ENCODE measurements at places on chromosomes 4 and X.

GRCh38 chr4:84626673-84627072 lies 43.7 kb downstream of the CDS1 start:
- no peak for DNase-seq

- DNase-seq: peak; percentile 67
Measured at GRCh38 chrX:48508400-48509244, at the start of gene PORCN. Gene PORCN (plus strand): TSS chrX:48508992. CDS start chrX:48509821, 829 bp downstream.

- DNase-seq: no peak
Measured at GRCh38 chr4:144403893-144404292, 242.1 kb upstream of the HHIP start.

- DNase-seq: no peak
Measured at GRCh38 chr4:128358231-128358912, 70.8 kb upstream of the PGRMC2 start.

DNA sequence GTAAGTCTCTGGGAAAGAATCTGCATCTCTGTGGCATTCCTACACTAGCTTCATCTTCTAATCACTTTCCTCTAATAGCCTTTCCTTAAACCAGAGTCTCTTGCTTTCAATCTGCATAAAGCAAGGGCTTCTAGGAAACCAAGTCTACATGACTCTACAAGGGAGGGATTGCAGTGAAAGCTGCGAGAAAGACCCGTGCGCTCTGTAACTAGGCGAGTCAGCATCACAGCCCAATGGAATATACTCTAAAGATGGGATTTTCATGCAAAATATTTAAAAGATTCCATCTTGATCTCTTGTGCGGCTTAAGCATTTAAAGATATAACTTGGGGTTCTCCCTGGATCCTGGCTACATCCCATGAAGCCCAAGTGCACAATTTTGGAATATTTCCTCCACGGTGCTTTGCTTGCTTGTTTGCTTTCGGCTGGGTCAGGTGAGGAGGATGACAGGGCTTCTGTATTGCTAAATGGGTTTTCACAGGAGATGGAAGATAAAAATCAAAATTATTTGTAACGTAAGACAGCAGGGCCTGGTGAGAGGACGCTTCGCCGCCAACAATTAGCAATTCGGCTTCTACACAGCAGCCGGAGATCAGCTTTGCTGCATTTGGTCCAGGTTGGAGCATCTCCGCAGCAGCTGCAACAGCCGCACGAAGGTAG lies 687 bp upstream of the GRIA2 start:
- DNase-seq: no peak

DNA sequence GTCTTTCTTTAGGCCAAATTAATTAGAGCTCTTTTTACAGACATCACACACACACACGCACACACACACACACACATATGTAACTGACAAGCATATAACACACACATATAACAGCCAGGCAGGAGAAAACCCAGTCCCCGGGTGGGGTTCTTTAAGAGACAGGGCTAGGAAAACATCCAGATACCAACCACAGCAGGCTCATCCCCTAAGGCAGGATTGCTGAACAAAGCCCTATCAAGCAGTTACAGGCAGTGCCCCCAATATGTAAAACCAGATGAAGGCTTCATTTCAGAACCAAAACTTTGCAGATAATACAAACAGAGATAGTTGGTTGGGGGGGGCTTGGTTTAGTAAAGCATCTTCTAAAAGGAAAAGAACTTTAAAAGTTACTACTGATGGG lies 18.0 kb upstream of the FAM47E start:
- DNase-seq: no peak

DNA sequence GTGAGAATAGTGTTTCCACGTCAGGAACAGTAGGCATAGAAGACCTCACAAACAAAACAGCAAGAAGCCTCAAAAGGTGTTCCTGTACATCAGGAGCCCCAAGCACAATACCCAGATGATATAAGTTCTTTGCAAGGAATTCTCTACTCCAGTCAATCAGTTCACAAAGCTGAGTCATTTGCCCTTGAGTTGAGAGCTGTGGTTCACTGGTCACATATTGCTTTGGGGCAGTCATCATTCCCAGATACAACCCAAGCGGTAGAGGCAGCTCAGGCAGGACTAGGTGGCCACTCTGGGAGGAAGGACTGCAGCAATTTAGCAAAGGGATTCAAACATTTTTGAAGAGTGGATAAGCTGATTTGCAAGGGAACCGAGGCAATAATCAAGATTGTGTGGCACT lies 551.5 kb upstream of the ZFP42 start:
- DNase-seq: no peak

- DNase-seq: peak; percentile 22
Measured at GRCh38 chrX:40945361-40945713, 139.9 kb upstream of the USP9X start.

DNA sequence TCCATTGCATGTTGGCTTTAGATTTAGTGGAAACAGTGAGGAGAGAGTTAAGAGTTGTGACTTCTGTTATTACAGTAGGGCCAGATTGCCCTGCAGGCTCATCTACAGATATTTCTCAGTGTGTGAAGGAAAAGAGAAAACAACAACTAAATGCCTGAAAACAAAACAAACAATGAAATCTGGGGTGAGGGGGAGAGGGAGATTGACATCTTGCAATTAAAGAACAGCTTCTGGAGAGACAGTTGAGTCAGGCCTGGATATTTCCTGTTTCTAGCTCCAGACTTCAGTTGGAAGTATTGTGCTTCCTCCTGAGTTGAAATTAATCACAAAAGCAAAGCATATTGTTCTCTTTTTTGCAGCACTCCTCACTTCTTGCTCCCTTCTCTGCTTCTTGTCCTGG lies 108.3 kb upstream of the SCML1 start:
- DNase-seq: no peak

GRCh38 chr4:5956285-5957021 lies 61.8 kb downstream of the C4orf50 start:
- DNase-seq: no peak

DNA sequence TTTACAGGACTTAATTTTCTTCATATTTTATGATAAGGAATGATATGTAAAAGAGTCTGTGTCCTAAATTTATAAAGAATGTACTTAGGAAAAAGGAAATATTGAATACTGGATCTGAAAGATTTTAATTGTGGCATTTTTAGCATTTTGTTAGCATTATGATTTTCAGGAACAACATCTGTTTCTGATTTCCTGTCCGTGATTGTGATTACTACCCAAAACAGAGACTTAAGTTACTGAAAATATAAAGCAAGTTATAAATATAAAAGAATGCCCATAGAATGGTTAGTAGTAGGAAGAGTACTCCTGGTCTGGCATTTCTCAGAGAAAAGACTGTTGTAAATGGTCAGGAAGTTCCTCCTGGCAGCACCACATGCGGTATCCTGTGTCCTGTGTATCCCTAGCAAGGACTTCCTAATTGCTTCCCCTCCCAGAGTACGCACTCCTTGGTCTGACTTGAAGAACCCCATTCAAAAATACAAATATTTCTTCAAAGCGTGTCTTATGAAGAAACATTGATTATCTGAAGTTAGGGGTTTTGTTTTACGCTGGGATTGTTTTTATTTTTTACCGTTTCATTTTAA lies 88.9 kb downstream of the RS1 start:
- DNase-seq: no peak

DNA sequence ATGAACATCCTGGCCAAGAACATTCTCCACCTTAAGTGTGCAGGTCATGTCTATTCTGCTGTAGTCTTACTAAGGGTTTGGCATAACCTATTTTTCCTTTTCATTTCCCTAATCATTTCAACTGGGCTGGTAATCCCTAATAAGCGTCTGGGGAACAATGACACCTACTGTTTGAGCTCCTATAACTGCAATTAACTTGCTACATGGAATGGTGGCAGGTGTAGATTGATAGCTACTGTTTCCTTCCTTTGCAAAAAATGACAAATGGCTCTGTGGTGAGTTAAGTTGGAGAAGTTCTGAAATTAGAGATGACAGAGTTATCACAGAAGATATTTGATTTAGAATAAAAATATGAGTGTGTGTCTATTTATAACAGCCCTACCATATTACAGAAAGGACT lies 104.5 kb upstream of the NAP1L5 start:
- peak; percentile 29 for DNase-seq

DNA sequence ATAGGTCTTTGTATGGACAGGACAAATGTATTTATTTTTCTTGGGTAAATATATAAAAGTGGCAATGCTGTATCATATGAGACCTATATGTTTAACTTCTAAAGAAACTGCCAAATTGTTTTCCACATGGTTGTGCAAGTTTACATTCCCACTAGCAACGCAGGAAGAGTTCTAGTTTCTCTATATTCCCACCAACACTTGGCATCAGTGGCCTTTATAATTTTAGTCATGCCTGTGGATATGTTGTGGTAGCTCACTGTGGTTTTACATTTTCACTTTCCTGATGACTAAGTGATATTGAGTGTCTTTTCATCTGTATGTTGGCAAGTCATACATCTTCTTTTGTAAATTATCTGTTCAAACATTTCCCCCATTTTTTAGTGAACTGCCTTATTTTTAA lies 126.0 kb downstream of the EMCN start:
- no peak for DNase-seq

DNA sequence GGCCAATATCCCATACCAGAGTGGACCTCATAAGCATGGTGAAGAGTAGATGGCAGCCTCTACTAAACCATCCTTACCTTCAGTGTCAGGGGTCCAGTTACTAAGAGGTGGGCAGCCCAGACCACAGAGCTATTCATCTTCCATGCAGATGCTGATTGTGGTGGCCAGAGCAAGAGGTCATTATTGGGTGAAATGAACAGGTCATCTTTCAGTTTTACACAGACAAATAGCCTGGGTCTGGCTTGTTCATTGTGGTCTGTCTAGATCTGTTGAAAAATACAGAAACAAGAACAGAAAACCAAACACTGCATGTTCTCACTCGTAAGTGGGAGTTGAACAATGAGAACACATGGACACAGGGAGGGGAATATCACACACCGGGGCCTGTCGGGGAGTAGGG lies 71.3 kb downstream of the PAK3 start:
- DNase-seq: no peak

GRCh38 chrX:44019911-44020310 lies 46.7 kb upstream of the NDP start:
- no peak for DNase-seq

GRCh38 chrX:47483306-47484268 lies 565 bp upstream of the ZNF41 start:
- peak; percentile 1 for DNase-seq

DNA sequence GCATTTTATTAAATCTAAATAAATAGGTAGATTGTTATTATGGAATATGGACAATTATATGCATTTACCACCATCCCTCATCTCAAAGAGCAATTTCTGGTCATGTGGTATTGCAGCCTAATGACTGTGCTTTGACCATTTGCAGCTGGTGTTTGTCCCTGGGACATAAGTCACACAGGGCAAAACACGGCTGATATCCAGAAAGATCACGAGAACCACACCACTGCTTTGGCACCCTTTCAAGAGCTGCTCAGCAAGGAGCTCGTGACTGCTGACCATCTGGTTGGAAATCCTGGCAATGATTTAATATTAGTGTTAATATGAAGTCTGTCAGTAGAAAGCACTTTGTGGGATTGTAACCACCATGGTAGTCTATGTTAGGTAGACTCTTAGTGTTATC lies 545.0 kb downstream of the GBA3 start:
- DNase-seq: no peak

GRCh38 chrX:37594755-37595382 lies 23.4 kb downstream of the LANCL3 start:
- DNase-seq: no peak

DNA sequence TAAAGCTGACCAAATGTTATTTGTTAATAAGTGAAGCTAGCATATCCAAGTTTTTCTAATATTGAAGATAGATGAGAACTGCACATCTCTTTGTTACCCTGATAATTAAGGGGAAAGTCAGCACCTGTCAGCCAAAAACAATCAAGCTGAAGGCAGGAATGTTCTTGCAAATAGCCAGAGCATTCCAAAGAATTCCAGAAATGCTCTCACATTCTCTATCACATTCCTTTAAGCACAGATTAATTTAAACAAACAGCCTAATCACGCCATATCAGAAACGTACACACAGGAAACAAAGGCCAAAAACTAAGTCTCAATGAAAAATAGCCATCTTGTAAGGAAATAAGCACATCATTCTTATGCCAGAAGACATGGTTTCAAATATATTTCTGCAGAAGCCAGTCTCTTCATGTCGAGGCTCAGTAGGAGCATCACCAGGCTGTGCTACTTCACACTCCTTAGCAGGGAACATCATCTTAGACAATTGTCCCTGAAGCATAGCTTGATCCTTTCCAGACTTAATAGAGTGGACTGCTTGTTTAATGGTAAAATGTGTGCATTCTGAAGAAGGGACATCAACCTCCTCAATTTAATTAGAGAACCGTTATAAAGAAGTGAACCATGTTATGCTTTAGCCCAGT lies 252.9 kb upstream of the TTC29 start:
- no peak for DNase-seq

GRCh38 chrX:9665113-9665512 lies 100.5 kb downstream of the GPR143 start:
- DNase-seq: no peak

GRCh38 chrX:345020-345925 lies 26.7 kb upstream of the GTPBP6 start:
- DNase-seq: no peak

DNA sequence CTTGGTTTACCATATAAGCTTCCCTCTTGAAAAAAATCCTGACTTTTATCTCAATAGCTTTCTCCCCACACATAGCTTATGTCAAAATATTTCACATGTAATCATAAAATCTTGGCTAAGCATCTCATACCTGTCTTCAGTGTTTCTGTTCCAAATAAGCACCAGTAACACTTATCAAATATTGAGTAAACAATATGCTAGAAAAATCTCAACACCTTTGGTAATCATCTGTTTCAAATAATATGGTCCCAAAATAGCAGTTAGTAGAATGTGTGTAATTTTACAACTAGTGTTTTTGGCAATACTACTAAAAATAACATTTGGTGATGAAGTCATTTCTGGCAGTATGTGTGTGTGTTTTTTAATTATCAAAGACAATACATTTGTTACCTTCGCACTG lies 2138.2 kb downstream of the PCDH7 start:
- no peak for DNase-seq

- no peak for DNase-seq
Measured at GRCh38 chrX:53268173-53268572, 13.2 kb downstream of the IQSEC2 start.

DNA sequence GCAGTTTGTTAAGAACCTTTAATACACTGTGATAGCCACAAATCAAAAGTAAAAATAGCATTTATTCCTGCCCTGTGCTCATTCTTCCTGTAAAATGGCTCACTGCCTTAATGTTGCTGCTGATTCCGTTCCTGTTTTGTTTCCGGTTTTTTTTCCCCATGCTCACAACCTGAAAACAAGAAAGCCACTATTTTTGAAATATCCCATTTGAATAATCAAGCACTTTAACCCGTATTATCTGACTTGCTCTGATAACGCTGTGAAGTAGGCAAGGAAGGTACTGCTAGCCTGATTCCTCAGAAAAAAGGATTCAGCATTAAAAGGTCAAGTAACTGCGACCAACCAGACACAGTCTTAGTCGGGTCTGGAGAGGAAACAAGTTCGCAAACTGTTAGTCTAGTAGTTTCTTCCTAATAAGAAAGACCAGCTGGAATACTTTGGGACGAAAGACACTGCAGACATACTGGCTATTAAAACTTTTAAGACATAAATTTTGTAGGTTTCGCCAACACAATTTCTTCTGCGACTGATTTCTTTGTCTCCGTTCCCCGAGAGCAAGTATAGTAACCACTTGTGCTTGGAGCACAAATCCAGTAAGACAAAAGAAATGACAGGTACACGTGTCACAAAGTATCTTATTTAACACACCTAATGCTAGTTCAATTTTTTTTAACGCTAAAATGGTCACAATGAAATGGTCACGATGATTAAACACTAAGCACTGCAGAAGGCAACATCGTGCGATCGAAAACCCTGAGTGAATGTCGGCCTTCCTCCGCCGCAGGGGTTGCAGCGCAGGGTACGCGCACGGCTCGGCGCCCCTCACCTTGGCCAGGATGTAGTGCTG lies 802 bp downstream of the COX18 start:
- DNase-seq: peak; percentile 24

- DNase-seq: no peak
Measured at GRCh38 chr4:138039010-138039409, 203.1 kb downstream of the SLC7A11 start.
